CD4-positive, alpha-beta T cell treated with Interleukin-6 at 100 ng/mL for 8 hours (primary cell): ENCODE measurements at places on chromosomes 5 and 9.

DNA sequence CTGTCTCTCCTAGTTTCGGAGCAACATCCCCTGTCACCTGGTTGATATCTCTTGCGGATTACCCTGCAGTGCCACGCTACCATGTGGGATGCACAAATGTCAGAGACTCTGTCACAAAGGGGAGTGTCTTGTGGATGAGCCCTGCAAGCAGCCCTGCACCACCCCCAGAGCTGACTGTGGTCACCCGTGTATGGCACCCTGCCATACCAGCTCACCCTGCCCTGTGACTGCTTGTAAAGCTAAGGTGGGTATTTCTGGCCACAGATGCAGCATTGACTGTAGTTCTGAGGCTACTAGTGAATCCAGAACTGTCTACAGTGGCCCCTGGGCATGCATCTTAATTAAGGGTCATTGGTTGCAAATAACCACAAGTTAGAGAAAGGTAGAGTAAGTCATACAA lies 50.8 kb downstream of the AQP7 start:
- no peak for DNase-seq

DNA sequence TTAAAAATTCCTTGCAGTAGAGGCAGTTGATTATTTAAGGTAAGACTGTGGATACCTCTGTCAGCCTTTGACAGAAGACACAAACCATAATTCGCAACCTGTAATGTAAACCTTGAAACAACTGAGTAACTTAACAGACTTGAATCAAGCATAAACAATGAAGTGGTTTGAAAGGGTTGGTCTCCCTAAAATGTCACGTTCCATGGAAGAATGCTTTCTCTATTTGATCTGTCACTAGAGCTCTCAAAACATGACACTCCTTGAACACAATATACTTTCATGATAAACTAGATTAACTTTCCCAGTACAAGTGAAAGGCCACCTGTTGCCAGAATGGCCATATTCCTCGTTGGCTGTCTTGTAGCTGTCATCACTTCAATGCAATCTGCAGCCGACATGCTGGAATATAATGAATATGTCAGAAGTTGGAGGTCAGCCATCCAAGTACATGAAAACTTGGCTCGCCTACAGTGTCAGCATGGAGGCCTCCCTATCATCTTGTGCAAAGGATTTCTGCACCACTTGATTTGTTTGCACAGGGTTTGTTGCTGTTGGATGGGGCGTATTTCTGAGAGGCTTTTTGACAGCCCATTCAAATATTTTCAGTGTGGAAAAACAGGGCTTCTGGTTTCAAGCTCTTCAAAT lies 228.0 kb downstream of the TLE4 start:
- no peak for DNase-seq

DNA sequence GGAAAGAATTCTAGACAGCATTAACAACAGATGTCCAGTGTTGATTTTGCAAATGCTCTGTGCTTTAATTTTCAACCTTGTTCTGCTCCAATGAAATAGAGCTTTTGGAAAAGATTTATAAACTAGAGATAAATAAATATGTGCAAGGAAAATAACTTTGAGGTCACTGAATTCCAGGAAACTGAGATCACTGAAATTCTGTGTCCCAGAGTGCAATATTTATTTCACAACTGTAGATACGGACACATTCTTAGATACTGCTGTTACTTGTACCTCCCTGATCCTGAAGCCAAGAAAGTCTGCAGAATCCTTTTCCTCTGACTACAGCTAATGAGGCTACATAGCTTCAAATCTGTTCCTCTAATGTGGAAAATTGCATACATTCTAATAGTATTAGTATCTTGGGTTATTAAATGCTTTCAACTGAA lies 222.9 kb downstream of the DOCK8 start:
- no peak for DNase-seq

DNA sequence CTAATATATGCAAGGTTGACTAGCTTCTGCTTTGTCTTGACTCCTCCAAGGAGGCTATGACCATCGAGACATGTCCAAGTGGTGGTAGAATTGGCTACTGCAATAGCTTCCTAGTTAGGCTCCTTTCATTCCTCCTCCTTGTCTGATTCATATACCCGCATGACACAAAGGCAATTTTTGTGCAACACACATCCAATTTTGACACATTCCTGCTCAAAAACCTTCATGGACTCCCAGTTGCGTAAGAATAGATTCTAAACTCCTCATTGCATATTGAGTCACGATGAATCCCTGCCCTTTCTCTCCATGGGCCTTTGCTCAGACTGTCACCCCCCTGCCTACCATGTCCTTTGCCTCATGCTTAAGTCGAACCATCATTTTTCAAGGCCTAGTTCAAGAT lies 344.5 kb downstream of the ACTL7B start:
- no peak for DNase-seq

- DNase-seq, result no peak
These were observed 238.0 kb downstream of the ENC1 start for GRCh38 chr5:74402553-74402952.

GRCh38 chr5:146794326-146795029 lies 84.1 kb downstream of the PPP2R2B start:
- DNase-seq, result no peak

DNA sequence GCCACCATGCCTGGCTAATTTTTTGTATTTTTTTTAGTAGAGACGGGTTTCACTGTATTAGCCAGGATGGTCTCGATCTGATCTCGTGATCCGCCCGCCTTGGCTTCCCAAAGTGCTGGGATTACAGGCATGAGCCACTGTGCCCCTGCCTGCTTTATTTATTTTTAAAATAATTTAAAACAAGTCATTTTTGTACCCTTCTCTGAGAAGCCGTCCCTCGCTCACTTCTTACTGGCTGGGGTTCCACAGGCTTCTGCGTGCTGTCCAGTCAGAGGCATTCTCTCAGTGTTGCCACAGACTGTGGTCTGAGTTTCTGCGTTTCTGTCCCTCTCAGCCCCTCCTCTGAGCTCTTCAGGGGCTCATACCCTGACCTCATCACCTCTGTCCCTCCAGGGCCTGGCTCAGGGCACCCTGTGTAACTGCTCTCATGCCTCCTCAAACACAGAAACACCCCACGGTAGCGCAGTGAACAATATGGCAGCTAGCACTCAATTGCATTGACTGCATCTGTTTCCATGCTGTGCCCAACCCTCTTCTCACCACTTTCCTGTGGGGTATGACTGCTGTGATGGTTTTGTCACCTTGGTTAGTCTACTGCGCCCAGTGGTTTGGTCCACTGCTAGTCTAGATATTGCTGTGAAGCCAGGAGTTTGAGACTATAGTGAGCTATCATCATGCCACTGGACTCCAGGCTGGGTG lies 44.3 kb upstream of the SH3PXD2B start:
- no peak for DNase-seq

- DNase-seq, result no peak
These were observed 576.3 kb downstream of the PDE4D start for GRCh38 chr5:59317023-59317773.
